ENCODE measurements at places on chromosomes 7 and 10. TPM values are rescaled to one million over a fixed set of nuclear protein-coding genes. Genes with fewer than 3 reads are reported as not detected.

GSTO2 gene
- total RNA-seq, result 1.1 TPM

GRID1 gene
- 0.06 TPM for total RNA-seq

GPR146 gene
- total RNA-seq, result 4.2 TPM

SFRP5 gene
- total RNA-seq, result 188 TPM

MRPS17 gene
- total RNA-seq, result 22.2 TPM

TET1 gene
- 2.8 TPM for total RNA-seq
